Astrocyte of the hippocampus (primary cell): ENCODE measurements at places on chromosomes 11 and 22.
A peak's percentile ranks its signal among the peaks of the same experiment; 100 is the strongest.

GRCh38 chr22:26975865-26976264 is 318.5 kb downstream of the MIAT start:
- no peak for DNase-seq

DNA sequence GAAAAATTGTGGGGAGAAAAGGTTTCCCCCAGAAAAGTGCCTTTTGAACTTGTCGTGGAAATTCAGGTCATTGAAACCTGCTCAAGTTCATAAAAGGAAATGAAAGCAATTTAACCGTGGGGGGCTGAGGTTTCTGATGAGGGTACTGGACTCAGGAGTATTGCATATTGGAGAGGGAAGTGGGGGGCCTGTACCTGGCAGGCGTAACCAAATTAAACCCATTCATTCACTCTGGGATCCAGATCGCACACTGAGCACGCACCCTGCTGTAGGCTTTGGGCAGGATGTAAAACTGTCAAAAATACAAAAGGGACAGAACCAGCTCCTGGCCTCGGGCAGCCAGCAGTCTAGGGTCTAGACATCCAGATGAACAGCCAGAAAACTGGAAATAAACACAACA is 1517.4 kb downstream of the BRD1 start:
- no peak for DNase-seq

- peak; percentile 41 for DNase-seq
These were observed 168.9 kb downstream of the C11orf91 start for GRCh38 chr11:33531743-33532181.

DNA sequence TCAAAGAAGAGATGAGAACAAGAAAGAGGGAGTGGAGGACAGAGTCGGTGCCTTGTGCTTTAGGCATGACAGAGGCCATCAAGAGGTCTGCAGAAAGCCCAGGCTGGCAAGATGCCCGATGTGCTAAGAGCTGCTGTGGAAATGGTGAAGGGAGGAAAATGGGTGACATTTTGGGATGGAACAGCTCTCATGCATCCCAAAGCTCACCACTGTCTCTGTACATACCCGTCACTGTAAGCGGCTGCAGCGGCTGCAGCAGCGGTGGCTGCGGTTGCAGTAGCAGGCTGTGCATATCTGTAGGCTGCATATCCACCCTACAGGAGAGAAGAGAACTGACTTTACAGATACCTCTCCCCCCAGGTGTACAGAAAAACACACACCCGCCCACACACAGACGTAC is 28.6 kb downstream of the APOL5 start:
- DNase-seq, result no peak

DNA sequence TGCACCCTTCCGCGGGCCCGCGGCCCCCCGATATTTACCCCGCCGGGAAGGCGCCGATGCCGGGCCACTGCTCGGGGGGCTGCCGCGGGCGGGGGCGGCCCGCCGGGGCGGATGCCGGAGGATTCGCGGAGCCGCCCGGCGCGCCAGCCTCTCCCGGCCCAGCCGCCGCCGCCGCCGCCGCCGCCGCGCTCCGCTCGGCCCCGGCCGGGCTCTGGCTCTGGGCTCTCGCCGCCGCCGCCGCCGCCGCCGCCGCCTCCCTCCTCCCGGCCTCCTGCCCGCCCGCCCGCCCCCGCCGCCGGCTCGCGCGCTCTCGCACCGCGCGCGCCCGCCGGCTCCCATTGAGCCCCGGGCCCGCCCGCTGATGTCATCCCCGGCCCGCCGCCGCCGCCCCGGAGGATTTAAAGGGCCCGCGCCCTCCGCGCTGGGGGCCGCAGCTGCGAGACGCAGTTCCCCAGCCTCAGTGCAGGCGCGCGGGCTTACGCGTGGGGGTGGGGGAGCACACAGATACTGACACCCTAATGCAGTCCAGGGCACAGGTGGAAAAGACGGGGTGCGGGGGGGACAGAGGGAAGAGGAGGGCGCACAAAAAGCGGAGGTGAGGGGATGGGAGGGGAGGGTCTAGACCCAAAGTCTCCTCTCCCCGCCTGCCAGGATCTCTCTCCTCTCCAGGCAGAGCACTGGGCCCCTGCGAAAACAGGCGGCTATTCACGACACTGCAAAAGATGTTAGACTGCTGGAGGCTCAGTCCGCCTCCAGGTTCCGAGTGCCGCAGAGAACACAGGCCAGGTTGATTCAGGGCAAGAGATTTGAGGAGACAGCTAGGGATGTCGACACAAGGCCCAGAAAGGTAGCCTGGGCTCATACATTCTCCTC is at the start of gene CSNK1E:
Gene CSNK1E, minus strand, starts transcription at position 312 of the 873 bp plus-strand sequence. CDS start 3,276 bp downstream, outside the sequence.
- peak; percentile 88 for DNase-seq
